ENCODE measurements at places on chromosomes 4 and X.

- DNase-seq, result no peak
Measured at GRCh38 chr4:123363729-123364128, 32.9 kb upstream of the SPRY1 start.

DNA sequence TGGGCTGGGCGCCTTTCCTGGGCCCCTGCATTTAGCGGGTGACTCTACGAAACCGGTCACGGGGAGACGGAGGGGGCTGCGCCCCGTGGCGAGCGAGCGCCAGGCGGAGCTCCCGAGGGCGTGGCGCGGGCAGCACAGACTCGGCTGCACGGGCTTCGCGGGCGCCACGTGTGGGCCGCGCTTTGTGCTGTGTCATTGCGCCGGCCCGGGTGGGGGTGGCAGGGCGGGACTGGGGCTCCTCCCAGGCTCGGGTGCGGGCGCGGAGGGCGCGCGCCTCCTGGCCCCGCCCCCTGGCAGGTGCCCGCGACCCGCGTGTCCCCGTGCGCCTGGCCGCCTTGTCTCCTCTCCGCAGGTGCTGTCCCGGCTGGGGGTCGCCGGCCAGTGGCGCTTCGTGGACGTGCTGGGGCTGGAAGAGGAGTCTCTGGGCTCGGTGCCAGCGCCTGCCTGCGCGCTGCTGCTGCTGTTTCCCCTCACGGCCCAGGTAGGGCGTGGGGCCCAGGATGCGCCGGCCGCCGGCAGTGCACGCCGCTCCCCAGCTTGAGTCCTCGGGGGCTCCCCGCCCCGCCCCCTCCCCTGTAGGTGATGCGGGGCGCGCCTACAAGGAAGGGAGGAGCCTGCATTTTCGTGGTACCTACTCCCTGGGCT, 651 bp downstream of the UCHL1 start:
- DNase-seq, result no peak

- no peak for DNase-seq
Measured at GRCh38 chr4:180635281-180635680, 1607.9 kb upstream of the TENM3 start.

GRCh38 chr4:100106982-100107381, 83.3 kb downstream of the DDIT4L start:
- peak; percentile 40 for DNase-seq

DNA sequence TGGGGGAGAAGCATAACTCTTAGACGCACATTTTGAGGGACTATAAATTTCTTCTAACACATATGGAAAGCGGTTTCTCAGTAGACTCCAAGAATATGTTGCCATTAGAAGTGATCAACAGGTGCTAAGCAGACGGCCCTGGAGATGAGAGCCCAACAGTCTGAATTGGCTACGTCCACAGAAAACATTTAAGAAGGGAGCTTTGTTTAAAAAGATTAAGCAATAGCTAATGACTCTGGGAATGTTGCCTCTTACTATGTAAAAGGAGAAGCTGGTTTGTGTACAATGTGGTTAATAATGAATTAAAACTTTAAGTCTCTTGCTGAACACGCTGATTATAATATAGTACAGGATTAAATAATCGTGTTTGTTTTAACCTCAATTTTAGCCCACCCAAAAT, 399.5 kb downstream of the SMARCA1 start:
- DNase-seq, result no peak

DNA sequence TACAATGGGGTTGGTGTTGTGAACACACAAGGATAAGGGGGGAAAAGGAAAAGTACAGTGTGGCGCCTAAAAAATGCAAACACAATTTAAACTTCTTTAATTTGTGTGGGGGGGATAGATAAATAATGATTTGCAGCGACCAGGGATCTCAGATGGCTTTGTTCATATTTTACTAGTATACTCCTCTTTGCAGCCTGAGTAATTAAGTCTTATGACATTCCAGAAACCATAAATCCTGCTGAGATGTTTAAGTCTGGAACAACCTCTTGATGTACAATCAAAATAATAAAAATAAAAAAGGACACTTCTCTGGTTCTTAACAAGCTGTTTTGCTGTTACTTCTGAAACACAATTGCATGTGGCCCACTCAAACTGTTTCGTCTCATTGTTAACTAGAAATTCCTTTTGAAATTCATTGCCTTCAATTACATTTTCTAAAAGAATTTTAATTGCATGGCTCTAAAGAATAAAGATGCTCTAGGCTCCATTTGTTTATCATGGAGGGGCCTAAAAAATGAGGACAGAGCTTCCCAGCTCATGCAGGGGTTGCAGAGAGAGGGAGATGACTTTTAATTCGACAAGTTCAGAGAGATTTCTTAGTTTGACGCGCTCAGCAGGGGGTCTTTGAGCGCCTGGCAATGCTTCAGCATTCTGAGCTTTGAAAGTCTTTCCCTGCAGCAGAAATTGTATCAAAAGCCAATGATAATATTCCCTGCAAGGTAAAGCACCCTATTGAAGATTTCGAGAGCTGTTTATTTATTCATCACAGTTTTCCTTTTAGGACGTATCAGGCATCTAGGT, 892.4 kb upstream of the TENM3 start:
- DNase-seq, result no peak

- peak; percentile 1 for DNase-seq
Measured at GRCh38 chrX:40207626-40208025, 109.9 kb upstream of the BCOR start.

GRCh38 chrX:7283741-7284140, 135.8 kb upstream of the PUDP start:
- no peak for DNase-seq

DNA sequence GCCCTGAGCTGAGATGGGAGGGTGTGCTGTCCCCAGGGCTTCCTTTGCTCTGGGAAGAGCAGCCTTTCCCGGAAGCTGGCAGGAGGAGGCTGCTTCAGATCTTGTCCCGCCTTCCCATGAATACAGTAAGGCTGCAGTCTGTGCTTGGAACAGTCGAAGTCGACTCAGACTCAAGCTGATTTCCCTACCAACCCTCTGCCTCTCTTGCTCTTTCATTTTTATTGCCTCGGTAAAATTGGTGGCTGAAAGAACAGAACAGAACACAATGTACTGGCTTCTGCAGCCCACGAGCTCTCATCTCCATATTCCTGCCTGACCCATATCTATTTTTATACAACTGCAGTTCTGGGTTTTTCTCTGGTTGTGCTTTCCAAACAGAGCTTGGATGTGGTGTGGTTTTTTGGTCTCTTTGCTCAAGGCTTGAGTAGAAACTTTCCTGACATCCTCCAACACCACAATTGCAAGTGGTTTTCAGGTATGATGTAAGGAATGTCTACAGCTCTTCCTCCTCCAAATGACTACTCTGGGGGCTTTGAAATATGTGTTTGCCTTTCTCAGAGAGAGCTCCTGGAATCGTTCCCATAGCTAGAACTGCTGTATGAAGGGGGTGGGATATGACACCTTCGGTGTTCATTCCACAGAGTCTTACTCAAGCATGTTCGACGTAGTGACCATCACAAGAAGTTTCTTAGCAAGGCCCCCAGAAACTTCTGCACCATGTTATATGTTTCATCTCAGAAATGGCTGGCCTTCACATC, 61.3 kb downstream of the ENPP6 start:
- no peak for DNase-seq

- DNase-seq, result no peak
Measured at GRCh38 chr4:181662383-181662782, 580.8 kb upstream of the TENM3 start.

DNA sequence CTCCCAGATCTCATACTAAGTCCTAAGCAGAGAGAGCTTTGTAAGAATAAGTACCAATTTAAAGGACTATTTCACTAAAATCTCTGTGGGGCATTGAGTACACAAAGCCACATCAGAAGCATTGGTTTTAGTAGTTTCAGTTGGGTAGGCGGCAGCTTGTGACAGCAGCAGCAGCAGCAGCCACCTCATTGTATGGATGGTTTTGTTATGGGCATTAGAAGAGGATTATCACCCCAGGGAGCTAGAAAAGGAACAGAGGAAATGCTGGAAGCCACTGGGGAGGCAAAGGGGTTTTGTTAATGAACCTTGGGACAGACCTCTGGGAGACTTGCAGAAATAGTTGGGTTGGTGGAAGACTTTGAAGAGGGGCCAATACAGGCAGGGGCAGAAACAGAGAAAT, 93.9 kb upstream of the FRMPD3 start:
- DNase-seq, result no peak

- no peak for DNase-seq
Measured at GRCh38 chrX:19121898-19122640, at the start of gene ADGRG2. Gene ADGRG2 (minus strand): TSS chrX:19122468. CDS start chrX:19068834, 53,634 bp downstream.

DNA sequence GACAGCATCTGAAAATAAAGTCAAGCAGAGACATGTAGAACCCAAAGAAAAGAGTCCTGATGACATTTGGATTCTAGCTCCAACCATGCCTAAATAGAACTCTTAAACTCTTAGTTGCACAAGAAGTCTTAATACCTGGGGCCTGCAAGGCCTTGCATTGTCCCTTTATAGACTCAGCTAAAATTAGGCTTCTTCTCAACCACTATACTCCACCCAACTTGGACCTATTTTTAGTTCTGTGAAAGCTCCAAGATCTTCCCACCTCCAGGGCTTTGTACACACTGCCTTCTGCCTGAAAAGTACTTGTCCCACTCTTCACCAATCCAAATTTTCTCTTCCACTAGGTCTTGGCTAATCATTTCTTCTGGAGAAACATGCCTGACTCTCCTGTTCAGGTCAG, 36.5 kb downstream of the PLK4 start:
- no peak for DNase-seq

GRCh38 chr4:40446839-40447238, 111.7 kb downstream of the CHRNA9 start:
- no peak for DNase-seq

- no peak for DNase-seq
Measured at GRCh38 chr4:4349867-4350266, 37.0 kb upstream of the NSG1 start.

- no peak for DNase-seq
Measured at GRCh38 chr4:7154351-7154981, 37.9 kb upstream of the SORCS2 start.

GRCh38 chr4:163343604-163344146, at the start of gene NPY5R:
Gene NPY5R (plus strand): TSS chr4:163343892. CDS start chr4:163350274, 6,382 bp downstream.
- no peak for DNase-seq

- DNase-seq, result no peak
Measured at GRCh38 chr4:2322227-2322626, 60.3 kb upstream of the MXD4 start.

- DNase-seq, result no peak
Measured at GRCh38 chr4:60016971-60017370, 1183.2 kb upstream of the ADGRL3 start.

DNA sequence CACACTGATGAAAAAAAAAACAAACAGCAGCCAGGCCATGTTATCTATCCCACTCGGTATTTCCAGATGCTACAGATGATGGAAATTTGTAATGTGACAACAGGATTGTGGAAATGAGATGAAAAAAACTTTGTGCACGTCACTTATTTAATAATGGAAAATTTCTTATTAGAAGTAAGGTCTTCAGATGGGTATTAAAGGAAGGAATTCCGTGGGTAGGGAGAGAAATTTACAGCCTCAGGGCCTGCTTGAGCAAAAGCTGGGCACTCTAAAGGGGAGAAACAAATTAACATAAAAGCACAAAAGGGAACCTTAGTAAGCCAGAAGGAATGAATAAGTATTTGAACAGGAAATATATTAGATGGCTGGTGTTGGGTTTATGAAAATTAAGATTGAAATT, 4.2 kb upstream of the PKD2 start:
- DNase-seq, result no peak

DNA sequence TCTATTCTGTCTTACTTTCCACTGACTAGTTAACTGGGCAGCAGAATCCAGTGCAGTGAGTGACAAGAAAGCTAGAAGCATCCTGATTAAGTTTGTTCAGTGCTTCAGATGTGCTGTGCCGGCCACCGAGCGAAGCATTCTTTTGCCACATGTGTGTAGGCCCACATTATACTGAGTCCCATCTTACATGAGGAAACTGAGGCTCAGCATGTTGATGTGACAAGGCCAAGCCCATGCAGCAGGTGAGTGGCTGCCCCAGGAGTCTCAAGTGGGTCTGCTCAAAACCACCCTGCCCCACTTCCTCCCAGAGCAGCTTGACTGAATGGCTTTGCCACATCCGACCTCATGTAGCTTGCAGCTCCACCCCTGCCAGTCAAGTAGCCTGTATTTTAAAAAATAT, 50.5 kb downstream of the RHOH start:
- DNase-seq, result peak; percentile 45

All from activated T-helper 1 cell treated with anti-CD3 and anti-CD28 coated beads, Interleukin-12 subunit alpha, Interleukin-12 subunit beta, Interleukin-2, Interleukin-4 antibody, amounts not matched to agents 30 ng/mL and 10 ng/mL and 1 ng/mL, durations not matched to agents 14 hours and 24 hours and 36 hours (primary cell).